ENCODE measurements at places on chromosomes 3 and 15. TPM values are rescaled to one million over a fixed set of nuclear protein-coding genes. Genes with fewer than 3 reads are reported as not detected.

Gene CYP8B1
- total RNA-seq, result not detected

Gene TRANK1
- total RNA-seq, result 16.0 TPM

Gene FGD5
- not detected for total RNA-seq

Gene ECE2
- not detected for total RNA-seq

Gene GTF2A2
- 167 TPM for total RNA-seq

Gene CASR
- total RNA-seq, result not detected

Gene IMPG2
- 0.14 TPM for total RNA-seq

Gene RYR3
- not detected for total RNA-seq

Gene ADCY5
- total RNA-seq, result not detected

Gene CCRL2
- 2.8 TPM for total RNA-seq

Gene CYP1A2
- not detected for total RNA-seq

Gene GOLGA8J
- total RNA-seq, result 0.38 TPM

Gene CFAP100
- not detected for total RNA-seq

Gene ACY1
- 64.5 TPM for total RNA-seq

Gene IL20RB
- 1.0 TPM for total RNA-seq

Gene AGBL1
- total RNA-seq, result not detected

Gene C3orf20
- 0.23 TPM for total RNA-seq

Gene IL17RB
- not detected for total RNA-seq

Gene MED12L
- 2.9 TPM for total RNA-seq

Gene GREM1
- total RNA-seq, result not detected

Gene VWA5B2
- not detected for total RNA-seq

Gene ARPIN
- total RNA-seq, result not detected

Gene ZNF501
- 3.2 TPM for total RNA-seq

Gene LDHAL6B
- not detected for total RNA-seq

Gene SACM1L
- 56.0 TPM for total RNA-seq

Gene OR4F15
- not detected for total RNA-seq

Gene ZDHHC23
- total RNA-seq, result 2.7 TPM

Gene GP9
- not detected for total RNA-seq

Gene C3orf22
- total RNA-seq, result not detected

Gene RFX7
- total RNA-seq, result 30.5 TPM

Gene MST1R
- 1.1 TPM for total RNA-seq
